ENCODE measurements at places on chromosomes 12 and 14.
A peak's percentile ranks its signal among the peaks of the same experiment; 100 is the strongest.

GRCh38 chr14:55807053-55807880 is 227.3 kb downstream of the KTN1 start:
- peak; percentile 73 for DNase-seq

DNA sequence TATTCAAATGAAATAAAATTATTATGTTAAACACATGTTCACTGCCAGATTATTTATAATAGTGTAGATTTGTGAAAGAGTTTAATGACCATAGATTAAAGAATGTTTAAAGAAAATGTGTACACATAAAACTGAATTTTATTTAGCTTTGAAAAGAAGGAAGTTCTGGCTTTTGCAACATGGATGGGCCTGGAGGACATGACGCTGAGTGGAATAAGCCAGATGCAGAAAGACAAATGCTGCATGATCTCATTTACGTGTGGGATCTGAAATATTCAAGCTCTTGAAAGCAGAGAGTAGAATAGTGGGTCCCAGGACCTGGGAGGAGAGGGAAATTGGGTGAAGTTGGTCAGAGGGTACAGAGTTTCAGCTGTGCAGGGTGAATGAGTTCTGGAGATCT is 1261.2 kb downstream of the TMEM121 start:
- DNase-seq = no peak

- DNase-seq = no peak
These were observed 236.3 kb upstream of the NAV3 start for GRCh38 chr12:77594366-77594765.

DNA sequence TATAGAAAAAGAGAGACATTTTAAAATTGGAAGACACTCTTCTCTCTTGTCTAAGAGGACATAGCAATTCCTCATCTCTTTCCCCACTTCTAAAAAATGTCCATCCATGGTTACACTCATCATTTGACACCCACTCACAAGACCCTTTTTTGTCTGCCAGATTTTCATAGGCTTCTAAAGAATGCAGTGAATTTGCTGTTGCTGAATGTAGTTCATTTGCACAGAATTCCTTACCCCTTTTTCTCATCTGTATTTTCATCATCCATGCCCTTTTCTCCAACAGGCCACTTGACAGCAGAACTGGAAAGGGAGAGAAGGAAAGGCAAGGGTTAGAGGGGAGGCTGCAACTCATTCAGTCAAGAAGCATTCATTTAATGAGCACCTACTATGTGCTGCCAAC is 128.0 kb downstream of the NUAK1 start:
- no peak for DNase-seq

DNA sequence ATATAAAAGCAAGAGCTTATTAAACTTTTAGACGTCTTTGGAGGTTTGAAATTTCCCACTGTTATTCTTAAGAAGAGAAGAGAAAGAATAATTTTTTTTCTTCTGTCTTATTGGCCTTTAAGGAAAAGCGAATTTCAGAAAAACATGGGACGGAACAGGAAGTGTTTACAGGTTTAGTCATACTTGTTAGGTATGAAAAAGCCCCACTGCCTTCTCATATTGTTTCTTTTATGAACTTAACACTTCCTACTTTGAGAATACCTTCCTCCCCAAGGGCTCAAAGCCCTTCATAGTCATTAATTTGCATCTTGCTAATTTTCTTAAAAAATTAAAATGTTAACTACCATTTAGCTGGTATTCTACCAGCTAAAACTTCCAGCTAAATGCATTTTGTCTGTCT is 82.0 kb downstream of the ETV6 start:
- DNase-seq = peak; percentile 72

GRCh38 chr12:6960593-6961277 is 9.6 kb downstream of the PTPN6 start:
- DNase-seq = peak; percentile 86

DNA sequence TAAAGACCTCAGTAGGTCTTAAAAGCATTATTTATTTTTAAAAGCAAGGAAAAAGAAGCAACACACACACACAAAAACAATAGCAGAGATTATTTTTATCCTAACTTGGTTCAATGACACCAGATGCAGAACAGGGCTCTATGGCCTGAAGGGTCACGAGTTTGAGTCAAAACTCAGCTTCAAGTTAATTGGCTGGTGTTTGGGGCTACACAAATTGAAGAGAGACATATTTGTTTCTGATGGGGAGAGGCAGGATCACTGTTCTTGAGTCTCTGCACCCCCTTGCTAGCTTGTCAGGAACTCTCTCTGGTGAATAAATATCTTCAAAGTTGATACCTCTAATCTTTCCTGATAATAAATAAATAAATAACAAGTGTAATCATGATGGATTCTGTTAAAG is 466.1 kb downstream of the PRKD1 start:
- DNase-seq = no peak

GRCh38 chr14:52977798-52978197 is 26.9 kb upstream of the FERMT2 start:
- no peak for DNase-seq

DNA sequence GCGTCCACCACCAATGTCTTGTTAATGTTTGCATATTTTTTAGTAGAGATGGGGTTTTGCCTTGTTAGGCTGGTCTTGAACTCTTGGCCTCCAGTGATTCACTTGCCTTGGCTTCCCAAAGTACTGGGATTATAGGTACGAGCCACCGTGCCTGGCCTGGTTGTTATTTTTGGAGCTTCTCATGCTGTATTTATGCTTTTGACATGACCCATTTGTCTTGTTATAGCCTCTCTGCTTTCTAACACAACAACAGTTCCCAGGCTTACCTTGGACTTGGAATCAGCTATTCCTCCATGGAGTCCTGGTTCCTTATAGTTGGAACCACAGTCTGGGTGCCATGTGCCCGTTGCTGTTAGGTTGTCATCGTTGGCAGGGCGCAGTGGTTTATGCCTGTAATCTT is 29.7 kb downstream of the ZNF410 start:
- no peak for DNase-seq

- no peak for DNase-seq
These were observed 179.6 kb downstream of the SLC35F4 start for GRCh38 chr14:57686304-57686703.

GRCh38 chr14:83196236-83196635 is 1662.6 kb upstream of the SEL1L start:
- no peak for DNase-seq
